ENCODE measurements at places on chromosomes 7 and 10. TPM values are rescaled to one million over a fixed set of nuclear protein-coding genes. Genes with fewer than 3 reads are reported as not detected.

DNA sequence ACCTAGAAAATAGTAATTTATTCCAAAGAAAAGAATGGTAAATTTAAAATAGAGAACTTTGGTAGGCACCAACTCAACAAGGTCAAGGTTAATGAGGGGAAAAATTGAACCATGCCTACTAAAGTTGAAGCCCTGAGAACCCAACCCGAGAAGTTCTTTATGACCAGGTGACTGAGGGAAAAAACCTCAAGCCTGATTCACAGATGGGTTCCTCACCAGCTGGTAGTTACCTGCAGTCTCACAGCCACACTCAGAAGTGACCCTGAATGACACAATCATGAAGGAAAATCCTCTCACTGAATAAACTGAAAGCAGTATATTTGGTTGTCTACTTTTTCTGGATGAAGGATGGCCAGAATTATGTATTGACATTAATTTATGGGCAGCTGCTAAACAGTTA, 7.0 kb downstream of the C10orf67 start:
- DNase-seq: no peak
- no peak overlapping the region for H3K4me3 ChIP-seq
- no peak overlapping the region for H3K27ac ChIP-seq

DNA sequence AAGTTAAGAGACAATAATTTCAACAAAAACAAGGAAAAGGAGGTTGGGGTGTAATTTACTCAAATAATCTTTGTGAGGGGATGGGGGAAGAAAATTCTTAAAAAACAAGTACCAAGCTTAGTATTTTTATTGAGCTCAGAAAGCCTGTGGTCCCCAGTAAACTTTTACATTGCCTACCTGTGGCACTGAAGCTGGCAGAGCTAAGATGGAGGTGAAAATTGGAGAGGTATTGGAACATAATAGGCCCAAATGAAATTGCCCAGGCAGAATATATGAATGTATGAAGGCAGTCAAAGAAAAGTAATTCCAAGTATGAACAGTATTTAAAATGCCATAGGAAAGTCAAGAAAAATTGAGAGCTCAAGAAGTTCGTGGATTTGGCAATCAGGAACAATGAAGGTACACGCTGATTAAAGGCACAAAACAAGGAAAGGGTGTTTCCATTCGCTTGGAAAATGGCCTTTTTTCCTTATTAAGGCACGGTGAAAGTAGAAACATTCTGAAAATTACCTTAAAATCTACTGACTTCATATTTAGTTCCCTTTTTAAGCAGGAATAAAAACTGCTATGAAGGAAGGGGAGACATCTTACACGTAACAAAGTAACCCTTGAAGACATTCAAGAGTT, 3.4 kb upstream of the KMT2E start:
- no peaks in the 10 kb centered on the region for H3K27me3 ChIP-seq
- H3K36me3 ChIP-seq: peaks cover 32% of the 10 kb centered on the region
- H3K27ac ChIP-seq: peak overlapping the region; percentile 100
- DNase-seq: no peak
- H3K4me3 ChIP-seq: peak overlapping the region; percentile 82

- H3K27ac ChIP-seq: no peak overlapping the region
- DNase-seq: no peak
- no peaks in the 10 kb centered on the region for H3K4me1 ChIP-seq
- no peak overlapping the region for H3K4me3 ChIP-seq
Measured at GRCh38 chr10:103720328-103720963, 134.9 kb downstream of the SH3PXD2A start.

DNA sequence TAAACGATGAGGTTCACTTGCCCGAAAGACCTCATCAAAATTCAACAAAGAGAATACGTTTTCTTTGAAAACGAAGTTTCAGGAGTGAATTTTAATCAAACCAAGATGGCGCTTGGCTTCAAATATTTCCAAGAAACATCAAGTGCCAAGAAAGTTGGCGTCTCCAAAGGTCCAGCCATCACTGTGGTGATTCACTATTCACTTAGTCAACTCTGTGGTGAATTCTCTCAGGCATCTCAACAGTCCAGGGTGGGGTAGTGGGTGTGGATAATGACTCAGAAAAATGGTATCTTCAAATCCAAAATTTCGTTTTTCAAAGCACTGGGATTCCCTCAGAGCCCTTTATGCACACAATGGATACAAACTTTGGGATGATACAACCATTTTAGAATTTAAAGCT, 133.1 kb downstream of the SVIL start:
- no peaks in the 10 kb centered on the region for H3K36me3 ChIP-seq
- H3K27me3 ChIP-seq: no peaks in the 10 kb centered on the region
- H3K4me3 ChIP-seq: no peak overlapping the region
- DNase-seq: no peak
- H3K4me1 ChIP-seq: no peaks in the 10 kb centered on the region

- H3K4me3 ChIP-seq: no peak overlapping the region
- peaks cover 12% of the 10 kb centered on the region for H3K4me1 ChIP-seq
- no peaks in the 10 kb centered on the region for H3K36me3 ChIP-seq
- H3K27me3 ChIP-seq: no peaks in the 10 kb centered on the region
Measured at GRCh38 chr7:33422825-33423645, 293.7 kb downstream of the BBS9 start.

GRCh38 chr10:87957702-87958101, 94.3 kb downstream of the PTEN start:
- H3K27me3 ChIP-seq: no peaks in the 10 kb centered on the region
- no peaks in the 10 kb centered on the region for H3K4me1 ChIP-seq
- DNase-seq: no peak
- no peak overlapping the region for H3K4me3 ChIP-seq
- peaks cover 67% of the 10 kb centered on the region for H3K36me3 ChIP-seq

GRCh38 chr10:27241010-27241651, 534 bp upstream of the ACBD5 start:
- H3K4me3 ChIP-seq: peak overlapping the region; percentile 92
- peak; percentile 88 for DNase-seq
- peaks cover 6% of the 10 kb centered on the region for H3K36me3 ChIP-seq
- peak overlapping the region; percentile 100 for H3K27ac ChIP-seq
- H3K4me1 ChIP-seq: peaks cover 55% of the 10 kb centered on the region
- H3K27me3 ChIP-seq: no peaks in the 10 kb centered on the region

DNA sequence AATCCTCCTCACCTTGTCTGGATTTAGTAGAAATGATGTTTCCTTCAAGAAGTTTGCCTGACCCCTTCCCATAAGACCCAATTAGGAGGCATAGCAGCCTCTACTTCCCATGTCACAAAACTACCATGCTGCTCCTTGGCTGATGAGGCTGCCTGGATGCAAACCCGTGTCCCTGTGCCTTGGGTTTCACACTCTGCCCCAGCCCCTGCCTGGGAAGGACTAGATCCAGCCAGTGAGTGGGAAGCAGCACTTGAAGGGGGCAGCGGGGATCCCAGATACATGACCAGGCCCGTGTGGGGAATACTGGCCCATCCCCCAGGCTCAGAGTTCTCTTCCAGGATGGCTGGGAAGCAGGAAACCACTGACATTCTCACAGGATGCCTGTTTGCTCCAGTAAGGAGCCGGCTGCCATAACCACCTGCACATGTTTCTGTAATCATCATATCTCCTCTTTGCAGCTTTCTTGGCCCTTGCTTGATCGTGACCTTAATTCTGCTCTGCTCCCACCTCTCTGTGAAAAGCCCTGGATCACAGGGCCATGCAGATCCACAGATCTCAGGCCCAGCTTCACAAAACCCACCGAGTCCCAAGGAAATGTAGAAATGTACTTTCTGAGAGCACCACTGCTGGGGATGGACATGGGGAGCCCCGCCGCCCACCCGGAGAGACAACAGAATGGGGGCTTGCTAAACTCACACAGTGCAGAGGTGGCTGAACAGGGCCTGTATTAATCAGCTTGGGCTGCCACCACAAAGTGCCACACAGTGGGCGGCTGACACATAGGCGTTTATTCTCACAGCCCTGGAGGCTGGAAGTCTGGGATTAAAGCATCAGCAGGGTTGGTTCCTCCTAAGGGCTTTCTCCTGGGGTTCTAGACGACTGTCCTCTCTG, 287.8 kb upstream of the IGFBP3 start:
- no peak overlapping the region for H3K27ac ChIP-seq
- H3K4me3 ChIP-seq: no peak overlapping the region
- DNase-seq: no peak

- H3K27ac ChIP-seq: peak overlapping the region; percentile 37
- no peak for DNase-seq
- H3K27me3 ChIP-seq: no peaks in the 10 kb centered on the region
- peak overlapping the region; percentile 58 for H3K4me3 ChIP-seq
- H3K36me3 ChIP-seq: no peaks in the 10 kb centered on the region
Measured at GRCh38 chr10:13706175-13706574, 119.4 kb downstream of the PRPF18 start.

- H3K36me3 ChIP-seq: no peaks in the 10 kb centered on the region
- no peaks in the 10 kb centered on the region for H3K4me1 ChIP-seq
- H3K27me3 ChIP-seq: no peaks in the 10 kb centered on the region
Measured at GRCh38 chr7:37817591-37817960, 30.8 kb upstream of the NME8 start.

DNA sequence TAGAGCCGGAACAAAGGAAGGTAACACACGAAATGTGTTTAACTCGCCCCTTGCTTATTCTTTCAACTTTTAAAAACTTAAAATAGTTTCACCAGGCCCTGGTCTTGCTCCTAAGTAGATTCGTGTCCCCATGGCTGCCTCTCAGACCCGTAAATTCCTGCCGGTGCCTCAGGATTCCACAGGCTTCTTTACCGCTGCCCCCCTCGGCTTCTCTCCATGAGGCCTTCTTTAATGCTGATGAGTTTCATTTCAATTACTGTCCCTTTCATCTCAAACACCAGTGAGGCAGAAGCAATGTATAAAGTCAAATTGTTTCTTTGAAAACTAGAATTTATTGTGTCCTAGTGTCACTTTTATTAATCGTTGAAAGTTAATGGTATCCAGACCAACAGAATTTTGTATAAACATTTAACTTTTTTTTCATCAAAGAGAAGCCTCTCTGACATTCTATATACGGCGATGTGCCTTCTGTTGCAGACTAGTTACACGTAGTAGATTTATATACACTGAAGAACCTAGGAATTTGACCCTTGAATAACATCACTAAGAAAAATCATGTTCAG, 225.2 kb downstream of the C7orf25 start:
- DNase-seq: no peak
- H3K27ac ChIP-seq: no peak overlapping the region
- H3K4me1 ChIP-seq: no peaks in the 10 kb centered on the region
- H3K36me3 ChIP-seq: no peaks in the 10 kb centered on the region

GRCh38 chr7:38506756-38507155, 124.4 kb downstream of the AMPH start:
- H3K27me3 ChIP-seq: no peaks in the 10 kb centered on the region
- H3K27ac ChIP-seq: no peak overlapping the region
- H3K36me3 ChIP-seq: no peaks in the 10 kb centered on the region
- no peaks in the 10 kb centered on the region for H3K4me1 ChIP-seq

GRCh38 chr7:140039896-140040295, 22.9 kb downstream of the PARP12 start:
- peaks cover 92% of the 10 kb centered on the region for H3K36me3 ChIP-seq
- no peak overlapping the region for H3K4me3 ChIP-seq

DNA sequence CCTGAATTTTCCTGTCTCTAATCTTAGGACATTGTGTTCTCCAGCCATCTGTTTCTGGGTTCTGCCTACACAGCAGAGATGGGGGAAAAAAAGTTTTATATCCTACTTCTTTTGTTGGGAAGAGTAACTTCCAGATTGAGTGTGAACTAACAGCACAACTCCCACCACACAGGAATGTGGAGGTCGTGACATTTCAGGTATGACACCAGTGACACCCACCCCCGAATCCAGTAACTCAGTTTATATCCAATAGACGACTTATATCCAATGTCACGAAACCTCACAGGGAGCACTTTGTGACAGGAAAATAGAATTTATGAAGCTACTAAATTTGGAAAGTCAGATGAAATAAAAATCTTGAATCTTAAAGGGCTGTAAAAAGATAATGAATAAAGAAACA, 211.9 kb upstream of the GRM3 start:
- no peak overlapping the region for H3K4me3 ChIP-seq

DNA sequence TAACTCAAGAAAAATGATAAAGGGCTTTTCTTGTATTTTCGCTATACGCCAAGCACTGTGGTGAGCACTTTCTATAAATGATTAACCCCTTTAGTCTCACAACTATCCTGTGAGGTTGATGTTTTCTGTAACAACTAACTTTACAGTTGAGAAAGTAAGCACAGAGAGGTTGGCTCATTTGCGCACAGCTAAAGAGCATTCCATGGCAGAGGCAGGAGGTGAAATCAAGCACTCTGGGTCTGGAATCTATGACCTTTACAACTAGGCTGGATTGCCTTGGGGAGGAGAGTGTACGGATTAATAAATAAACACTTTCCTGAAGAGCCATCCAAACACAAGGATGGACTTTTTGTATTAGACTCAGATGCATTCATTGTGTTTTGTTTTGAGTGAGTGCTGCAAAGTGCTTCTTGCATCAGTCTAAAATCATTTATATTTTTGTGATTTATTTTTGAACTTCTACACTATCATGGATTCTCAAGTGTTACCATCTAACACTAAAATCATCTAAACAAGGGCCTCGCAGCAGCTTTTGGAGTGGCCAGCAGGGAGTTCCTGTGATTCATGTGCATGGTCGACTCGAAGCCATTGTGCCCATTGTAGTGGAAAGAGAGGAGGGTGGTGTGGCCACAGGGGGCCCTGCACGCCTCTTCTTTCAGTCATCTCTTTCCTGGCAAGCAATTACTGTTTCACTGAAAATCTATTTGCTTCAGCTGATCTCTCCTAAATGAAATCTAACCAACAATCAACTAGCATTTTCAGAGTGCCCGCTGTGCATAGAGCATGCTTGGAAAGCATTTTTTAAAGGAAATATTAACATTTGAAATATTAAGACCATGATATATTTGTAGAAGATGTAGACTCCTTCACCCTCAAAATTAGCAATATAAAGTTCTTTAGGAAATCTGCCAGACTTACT, 633.4 kb upstream of the COBL start:
- H3K27me3 ChIP-seq: no peaks in the 10 kb centered on the region
- no peak overlapping the region for H3K27ac ChIP-seq
- H3K36me3 ChIP-seq: no peaks in the 10 kb centered on the region
- no peak overlapping the region for H3K4me3 ChIP-seq
- DNase-seq: no peak
- H3K4me1 ChIP-seq: no peaks in the 10 kb centered on the region

DNA sequence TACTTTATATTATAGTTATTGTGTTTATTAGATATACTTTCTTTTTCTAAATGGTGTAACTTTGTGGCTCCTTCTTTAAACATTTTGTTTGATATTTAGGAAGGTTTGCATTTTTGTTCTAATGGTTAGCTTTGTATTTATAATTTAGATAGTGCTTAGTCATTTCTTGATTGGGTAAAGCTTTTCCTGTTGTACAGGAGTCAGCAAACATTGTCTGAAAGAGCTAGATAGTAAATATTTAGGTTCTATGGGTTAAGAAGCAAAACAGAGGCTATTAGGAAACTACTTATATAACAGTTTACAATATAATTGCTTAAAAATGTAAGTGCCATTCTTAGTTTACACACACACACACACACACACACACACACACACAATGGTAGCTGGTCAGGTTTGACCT, 70.6 kb upstream of the CCDC6 start:
- H3K27me3 ChIP-seq: no peaks in the 10 kb centered on the region
- H3K36me3 ChIP-seq: no peaks in the 10 kb centered on the region
- H3K4me3 ChIP-seq: no peak overlapping the region
- no peak overlapping the region for H3K27ac ChIP-seq

Gene SUN3
- polyA plus RNA-seq: not detected

Gene CUBN
- polyA plus RNA-seq: 0.61 TPM

Gene MRLN
- not detected for polyA plus RNA-seq

Gene FGFR2
- 0.24 TPM for polyA plus RNA-seq

Gene NUDCD3
- 31.5 TPM for polyA plus RNA-seq

Gene CPA5
- 0.46 TPM for polyA plus RNA-seq

Gene WNT16
- 0.96 TPM for polyA plus RNA-seq
